ENCODE measurements at places on chromosomes 13 and 19.
A peak's percentile ranks its signal among the peaks of the same experiment; 100 is the strongest.

DNA sequence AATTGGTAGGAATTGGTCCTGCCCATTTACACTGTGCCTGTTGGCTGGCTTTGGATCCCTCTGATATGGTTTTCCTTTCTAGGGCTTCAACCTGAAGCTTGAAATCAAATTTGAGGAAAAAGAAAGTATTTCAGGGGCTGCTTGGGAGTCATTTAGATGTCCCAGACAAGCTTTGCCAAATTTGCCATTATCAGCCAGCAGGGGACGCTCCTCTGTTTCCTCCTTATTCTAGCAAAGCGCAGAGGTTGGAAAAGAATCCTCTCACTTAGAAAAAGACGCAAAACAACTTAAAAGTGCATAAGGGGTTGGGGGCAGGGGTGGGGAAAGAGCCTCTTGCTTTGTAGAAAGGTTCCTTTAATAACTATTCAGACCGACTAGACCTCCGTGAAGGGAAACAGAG lies 1211.1 kb upstream of the PCDH20 start:
- no peak for DNase-seq

DNA sequence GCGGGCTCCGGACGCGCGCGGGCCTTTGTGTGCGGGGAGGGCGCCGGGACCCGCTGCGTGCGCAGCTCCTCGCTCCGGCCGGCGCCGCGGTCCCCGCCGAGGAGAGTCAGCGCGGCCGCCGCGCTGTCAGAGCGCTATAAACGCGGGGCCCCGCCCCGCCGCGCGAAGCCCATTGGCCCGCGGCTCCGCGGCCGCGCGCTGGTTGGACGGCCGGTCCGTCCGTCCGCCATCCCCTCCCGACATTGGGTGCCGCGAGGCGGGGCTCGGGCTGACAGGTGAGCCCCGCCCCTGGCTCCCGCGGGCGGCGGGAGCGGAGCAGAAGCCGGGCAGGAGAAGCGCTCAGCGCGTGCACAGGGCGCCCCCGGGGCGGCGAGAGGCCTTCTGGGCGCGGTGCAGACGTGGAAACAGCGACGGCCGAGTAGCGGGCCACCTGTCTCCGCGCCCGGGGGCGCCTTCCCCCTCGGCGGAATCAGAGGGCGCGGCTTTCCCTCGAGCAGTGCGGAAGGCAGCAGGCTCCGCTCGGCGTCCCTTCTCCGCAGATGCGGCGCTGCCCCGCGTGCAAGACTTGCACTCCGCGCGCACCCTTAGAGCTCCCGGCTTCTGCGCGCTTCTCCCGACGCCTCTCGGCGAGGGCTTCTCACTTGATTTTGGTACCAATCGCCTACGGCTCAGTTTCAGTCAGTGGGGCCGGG lies at the start of gene EFNB2:
Gene EFNB2, minus strand, starts transcription at position 111 of the 692 bp plus-strand sequence. CDS start 698 bp downstream, outside the sequence.
- peak; percentile 51 for DNase-seq

DNA sequence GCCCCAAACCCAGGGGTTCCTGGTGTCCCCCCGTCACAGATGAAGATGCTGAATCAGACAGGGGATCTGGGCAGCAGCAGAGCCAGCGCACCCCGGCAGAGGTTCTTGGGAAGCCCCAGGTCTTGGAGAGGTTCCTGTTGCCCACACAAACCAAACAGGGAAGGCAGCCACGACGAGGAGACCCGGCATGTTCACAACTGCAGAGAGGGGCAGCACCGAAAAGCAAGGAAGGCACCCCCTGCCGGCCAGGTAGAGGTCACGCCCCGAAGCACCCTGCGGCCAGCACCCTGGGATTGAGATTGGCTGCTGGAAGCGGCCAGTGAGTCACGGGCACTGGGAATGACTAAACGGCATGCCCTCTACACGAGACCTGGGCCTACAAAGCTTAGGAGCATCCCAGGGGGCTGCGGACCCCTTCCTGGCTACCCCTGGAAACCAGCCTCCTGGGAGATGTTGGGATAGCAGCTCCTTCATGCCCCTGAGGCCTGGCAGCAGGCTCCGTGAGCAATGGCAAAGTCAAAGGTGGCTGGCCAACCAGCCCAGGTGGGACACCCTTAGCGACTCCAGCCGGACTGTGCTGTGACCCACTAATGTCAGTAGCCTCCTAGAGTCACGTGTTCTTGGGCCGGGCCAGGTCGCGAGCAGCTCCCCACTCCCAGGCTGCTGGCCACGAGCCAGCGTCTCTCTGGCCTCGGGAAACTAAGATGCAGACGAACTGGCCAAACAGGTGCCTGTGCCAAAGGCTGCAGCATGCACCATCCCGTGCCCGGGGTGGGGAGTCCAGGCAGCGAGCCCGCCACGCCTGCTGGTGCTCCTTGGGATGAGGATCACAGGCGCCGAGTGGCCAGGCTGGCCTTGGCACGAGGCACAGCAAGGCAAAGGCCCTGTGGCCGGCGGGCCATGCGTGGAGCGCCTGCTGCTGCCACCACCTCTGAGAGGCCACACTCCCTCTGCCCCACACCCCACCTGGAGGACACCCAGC lies 43.2 kb downstream of the MLLT1 start:
- DNase-seq: no peak

DNA sequence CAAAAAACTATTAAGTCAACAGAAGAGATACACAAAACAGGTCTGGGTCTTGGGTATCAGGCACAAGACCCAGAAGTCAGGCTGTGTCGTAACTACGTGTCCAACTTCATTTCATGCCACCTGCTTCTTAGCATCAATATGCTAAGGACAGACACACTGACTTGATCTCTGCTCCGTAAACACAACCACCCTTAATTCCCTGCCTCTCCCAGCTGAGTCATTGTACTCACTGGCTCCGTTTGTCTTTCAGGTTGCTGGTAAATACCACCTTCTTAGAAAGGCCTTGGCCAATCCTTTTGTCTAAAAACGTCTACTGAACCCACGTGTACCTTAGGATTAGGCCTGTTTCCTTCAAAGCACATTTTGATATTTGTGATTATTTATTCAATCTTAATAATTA lies 726.2 kb downstream of the PCDH9 start:
- DNase-seq: no peak

DNA sequence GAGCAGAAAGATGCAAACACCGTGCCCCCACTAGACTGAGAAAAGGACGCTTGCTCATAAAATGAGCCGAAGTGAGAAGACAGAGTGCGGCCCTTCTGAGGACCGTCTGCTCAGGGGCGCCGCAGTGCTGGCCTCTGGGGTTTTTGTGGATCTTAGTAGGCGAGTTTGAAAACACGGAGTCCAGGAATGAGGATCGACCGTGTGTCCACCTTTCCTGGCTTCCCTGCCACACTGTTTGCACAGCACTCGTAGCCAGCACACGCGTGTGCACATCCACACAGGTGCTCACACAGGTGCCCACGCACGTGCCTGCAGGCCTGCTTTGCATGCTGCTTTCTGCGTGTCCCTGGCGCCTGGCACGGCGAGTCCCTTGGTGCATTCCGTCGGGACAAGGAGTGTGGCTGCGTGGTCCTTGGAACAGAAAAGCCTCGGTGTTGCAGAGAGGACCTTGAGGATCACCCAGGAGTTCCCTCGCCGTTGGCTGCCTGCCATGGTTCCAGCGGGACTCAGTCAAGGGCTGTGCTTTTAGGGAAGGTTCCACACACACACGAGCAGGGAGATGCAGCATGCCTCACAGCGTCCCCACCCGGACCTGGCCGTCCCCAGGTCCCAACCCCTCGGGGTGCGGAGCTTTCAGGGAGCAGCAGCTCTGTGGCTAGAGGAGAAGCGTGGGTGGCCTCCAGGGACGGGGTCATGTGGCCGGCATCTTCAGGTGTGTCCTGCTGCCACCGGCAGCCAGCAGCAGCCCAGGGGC lies 10.1 kb upstream of the ZNF554 start:
- DNase-seq: no peak

DNA sequence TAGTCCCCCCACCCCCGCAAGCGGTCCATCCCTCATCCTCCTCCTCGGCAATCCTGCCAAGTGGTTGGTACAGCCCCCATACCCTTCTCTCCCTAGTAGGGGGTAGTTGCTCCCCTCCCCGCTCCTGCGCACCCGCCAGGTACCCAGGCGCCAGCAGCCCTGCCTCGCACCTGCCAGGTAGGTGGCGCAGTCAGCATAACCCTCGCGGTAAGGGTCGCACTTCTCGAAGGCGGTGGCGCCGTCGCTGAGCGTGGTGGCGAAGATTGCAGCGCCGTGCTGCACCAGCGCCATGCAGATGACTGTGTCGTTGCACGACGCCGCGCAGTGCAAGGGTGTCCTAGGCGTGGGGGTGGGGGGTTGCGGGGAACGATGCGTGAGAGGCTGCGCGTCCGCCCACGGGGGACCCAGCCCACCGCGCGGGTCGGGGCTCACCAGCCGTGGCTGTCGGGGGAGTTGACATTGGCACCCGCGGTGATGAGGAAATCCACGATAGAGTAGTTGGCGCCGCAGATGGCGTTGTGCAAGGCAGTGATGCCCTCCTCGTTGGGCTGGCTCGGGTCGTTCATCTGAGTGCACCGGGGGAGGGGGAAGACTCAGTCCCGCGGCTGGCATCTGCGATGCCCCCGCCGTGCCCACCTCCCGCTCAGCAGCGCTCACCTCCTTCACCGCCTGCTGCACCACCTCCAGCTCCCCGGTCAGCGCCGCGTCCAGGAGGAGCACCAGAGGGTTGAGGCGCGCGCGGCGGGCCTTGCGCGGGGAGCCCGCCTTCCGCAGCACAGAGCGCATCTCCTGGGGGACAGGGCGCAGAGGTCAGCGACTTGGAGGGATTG lies 15.2 kb upstream of the ERCC2 start:
- no peak for DNase-seq

DNA sequence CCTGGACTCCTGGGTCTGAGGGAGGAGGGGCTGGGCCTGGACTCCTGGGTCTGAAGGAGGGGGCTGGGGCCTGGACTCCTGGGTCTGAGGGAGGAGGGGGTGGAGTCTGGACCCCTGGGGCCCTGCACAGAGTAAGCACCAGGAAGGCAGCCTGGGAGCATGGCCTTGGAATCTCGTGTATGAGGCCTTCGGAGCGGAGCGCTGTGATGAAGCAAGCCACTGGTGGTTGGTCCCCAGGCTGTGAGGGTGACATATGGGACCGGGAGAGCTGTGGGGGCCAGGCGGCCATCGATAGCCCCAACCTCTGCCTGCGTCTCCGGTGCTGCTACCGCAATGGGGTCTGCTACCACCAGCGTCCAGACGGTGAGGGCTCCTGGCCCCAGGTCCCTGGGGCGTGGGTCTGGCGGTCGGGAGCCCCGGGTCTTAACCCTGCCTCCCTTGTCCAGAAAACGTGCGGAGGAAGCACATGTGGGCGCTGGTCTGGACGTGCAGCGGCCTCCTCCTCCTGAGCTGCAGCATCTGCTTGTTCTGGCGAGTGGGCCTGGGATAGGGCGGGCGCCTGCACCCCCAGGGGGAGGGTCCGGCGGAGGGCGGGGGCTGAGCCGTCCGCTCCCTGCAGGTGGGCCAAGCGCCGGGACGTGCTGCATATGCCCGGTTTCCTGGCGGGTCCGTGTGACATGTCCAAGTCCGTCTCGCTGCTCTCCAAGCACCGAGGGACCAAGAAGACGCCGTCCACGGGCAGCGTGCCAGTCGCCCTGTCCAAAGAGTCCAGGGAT lies 918 bp downstream of the TMEM190 start:
- no peak for DNase-seq

DNA sequence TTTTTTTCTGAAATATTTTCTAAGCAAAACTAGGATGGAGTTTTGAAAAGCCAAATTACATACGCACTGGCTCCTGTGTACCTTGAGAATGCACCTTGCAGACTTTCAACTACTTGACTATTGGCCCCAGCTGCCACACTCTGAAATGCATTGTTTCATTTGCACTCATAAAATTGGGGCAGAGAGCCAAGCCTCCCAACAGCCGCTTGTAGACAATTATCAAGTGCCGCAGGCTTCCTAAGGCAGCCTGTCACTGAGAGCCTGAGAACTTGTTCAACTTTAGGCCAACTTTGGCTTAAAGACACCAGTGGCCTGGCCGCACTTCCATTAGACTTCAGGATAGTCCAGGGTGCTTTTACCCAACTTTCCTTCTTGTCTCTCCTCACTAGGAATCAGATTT lies 115.7 kb upstream of the STARD13 start:
- DNase-seq: no peak

DNA sequence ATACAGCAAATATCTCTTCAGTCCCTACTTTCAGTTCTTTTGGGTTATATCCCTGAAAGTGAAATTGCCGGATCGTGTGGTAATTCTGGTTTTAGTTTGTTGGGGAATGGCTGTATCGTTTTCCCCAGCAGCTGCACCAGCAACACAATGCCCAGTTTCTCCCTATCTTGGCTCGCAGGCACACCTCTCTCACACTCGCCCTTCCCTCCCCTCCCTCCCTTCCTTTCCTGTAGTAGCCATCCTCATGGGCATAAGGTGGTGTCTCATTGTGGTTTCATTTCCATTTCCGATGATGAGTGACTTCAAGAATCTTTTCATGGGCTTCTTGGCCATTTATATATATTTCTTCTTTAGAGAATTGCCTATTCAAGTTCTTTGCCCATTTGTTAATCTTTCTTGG lies 8.6 kb upstream of the GPR18 start:
- DNase-seq: no peak

GRCh38 chr19:42079276-42079669 lies 3.3 kb downstream of the ZNF574 start:
- no peak for DNase-seq

DNA sequence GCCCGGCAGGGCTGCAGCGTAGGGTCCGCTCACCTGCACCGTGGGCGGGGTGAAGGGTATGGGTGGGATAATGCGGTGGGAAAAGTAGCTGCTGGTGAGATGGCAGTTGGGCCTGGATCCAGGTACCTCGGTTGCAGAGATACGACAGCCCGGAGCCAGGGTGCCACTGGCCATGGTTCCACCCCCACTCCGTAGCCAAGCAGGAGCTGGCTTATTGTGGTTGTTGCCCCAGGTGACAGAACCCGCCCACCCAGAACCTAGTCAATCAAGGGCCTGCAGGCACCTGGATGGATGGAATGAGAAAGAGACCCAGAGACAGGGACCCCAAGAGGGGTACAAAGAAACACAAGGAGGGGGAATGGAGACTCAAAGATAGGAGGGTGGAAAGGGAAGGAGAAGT lies 3.5 kb upstream of the LHB start:
- DNase-seq: no peak

DNA sequence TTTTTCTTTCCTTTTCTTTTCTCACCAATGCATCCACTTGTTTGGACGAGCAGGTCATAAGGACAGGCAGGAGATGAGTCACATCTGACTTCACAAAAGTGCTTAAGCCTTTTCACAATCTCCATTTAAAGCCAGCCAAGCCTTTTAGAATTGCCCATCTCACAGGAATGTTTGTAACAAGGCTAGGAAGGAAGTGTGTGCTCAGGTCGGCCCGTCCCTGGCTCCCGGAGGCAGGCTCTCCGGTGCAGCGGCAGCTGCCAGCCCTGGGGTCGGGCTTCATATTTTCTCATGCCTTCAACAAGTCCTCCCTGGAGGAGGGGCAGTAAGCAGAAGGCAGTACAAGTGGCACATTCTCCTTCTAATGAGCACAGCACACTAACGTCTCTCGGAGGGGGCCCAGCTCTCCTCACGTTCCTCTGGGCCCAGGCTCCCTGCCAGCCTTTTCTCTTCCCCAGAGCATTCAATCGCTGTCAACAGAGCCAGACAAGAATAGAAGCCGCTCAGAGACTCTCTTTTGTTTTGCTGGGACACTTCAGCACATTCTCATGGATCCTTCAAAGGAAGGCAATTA lies 180.5 kb downstream of the COL4A1 start:
- no peak for DNase-seq

- DNase-seq: no peak
These were observed 1135.0 kb downstream of the SLITRK1 start for GRCh38 chr13:82747291-82747690.

- DNase-seq: no peak
These were observed 222.9 kb downstream of the KLF5 start for GRCh38 chr13:73281746-73282145.

GRCh38 chr13:112648101-112648500 lies 41.7 kb upstream of the ATP11A start:
- DNase-seq: no peak

GRCh38 chr19:44050740-44051649 lies 841 bp upstream of the ZNF223 start:
- DNase-seq: no peak
